Hematopoietic multipotent progenitor cell treated with erythropoietin and hydrocortisone succinate and interleukin-3 and kit ligand, for 6 days (in vitro differentiated cells): ENCODE measurements at places on chromosomes 11 and 22.
A peak's percentile ranks its signal among the peaks of the same experiment; 100 is the strongest.

DNA sequence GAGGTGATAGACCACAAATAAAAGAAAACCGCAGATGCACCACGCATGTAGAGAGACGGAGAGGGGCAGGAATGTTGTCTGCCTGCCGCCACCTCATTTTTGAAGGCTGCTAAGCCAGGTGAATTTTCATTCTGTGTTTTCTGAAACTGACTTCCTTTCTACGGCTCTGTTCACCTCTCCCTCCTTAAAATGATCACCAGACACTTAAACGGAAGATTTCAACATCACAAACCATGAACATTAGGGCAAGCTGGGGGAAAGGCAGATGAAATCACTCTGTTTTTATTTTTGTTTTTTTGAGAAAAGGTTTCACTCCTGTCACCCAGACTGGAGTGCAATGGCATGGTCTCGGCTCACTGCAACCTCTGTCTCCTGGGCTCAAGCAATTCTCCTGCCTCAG, 232.4 kb downstream of the MIAT start:
- DNase-seq, result no peak

GRCh38 chr11:115104851-115105453, 399.3 kb downstream of the CADM1 start:
- DNase-seq, result no peak

DNA sequence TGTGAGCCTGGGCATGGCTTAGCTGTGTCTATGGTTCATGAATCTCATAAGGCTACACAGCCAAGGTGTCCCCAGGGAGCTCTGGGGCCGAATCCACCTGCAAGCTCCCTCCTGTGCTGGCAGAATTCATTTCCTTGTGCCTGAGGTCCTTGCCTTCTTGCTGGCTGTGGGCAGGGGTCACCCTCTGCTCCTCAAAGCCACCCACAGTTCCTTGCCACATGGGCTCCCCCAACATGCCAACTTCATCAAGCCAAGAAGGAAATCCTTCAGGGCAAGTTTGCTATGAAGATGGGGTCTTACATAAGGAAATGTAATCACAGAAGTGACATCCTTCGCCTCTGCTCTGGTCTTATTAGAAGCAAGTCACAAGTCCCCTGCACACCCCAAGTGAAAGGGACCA, 24.8 kb downstream of the LARGE1 start:
- DNase-seq, result no peak

DNA sequence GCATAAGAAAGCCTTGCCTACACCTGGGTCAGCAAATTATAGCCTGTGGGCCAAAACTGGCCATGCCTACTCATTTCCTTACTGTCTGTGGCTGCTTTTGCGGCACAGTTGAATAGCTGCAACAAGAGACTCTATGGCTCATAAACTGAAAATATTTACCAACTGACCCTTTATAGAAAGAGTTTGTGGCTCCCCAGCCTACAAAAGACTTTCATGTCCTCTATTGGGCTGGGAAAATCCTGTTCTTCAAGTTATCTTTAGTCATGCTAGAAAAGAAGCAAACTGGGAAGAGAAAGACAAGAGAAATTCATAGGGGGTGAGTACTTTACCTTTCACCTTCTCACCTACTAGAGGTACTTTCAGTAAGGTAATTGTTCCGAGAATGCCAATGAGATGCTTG, 175.1 kb downstream of the SWAP70 start:
- no peak for DNase-seq

GRCh38 chr11:745428-745827, 1.8 kb upstream of the TALDO1 start:
- DNase-seq, result peak; percentile 56
